Stimulated activated CD8-positive, alpha-beta memory T cell treated with anti-CD3 and anti-CD28 coated beads, Interleukin-4, amount 100 ng/mL, for 1 hour (primary cell): ENCODE measurements at places on chromosomes 5 and 9.
A peak's percentile ranks its signal among the peaks of the same experiment; 100 is the strongest.

DNA sequence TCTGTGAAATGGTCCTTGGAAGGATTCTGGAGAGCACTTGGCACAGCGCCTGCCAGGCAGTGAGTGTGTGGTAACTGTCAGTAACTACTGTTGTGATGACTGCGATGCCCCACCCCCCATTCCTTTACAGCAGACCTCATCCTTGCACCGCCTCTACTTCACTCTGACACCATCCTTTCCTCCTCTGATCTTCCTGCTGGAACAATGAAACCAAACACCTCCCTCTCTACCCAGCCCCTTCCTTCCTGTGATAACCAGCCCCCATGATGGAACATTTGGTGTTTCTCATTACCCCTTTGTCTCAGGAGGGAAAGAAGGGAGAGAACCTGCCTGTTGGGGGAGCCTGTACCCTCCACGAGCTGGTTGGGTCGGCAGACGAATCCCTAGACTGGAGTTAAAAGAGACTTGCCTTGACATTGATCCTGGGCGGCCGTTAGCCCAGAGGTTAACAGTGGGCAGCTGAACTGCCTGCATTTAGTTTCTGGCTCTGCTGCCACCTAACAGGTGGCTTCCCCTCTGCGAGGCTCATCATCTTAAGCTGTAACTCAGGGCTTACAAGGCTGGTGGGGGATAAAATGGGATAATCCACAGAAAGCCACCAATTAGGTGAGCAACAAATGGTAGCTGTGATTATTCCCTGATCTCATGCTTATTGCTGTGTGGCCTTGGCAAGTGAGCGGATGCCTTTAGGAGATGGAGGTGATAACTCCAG, 34.2 kb upstream of the GRPEL2 start:
- DNase-seq, result no peak

GRCh38 chr9:34578241-34579103, 11.1 kb downstream of the CNTFR start:
- DNase-seq, result no peak

GRCh38 chr5:168390491-168390890, 95.8 kb upstream of the RARS1 start:
- no peak for DNase-seq

DNA sequence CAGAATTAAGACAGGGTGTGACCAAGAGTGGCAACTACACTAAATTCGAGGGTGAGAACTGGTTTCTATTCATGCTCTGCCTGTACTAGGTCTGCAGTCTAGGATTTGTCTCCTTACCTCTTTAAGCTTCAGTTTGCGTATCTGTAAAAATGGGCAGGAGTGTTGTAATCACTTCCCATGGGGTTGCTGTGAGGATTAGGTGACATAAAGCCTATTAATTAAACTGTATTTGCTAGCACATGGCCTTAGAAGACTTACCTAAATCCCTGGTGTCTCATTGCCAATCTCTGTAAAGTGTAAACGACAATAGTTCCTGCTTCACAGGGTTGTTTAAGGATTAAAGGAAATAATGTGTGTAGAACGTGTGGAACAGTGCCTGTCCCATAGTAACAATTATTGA, 193.6 kb downstream of the DRD1 start:
- no peak for DNase-seq

DNA sequence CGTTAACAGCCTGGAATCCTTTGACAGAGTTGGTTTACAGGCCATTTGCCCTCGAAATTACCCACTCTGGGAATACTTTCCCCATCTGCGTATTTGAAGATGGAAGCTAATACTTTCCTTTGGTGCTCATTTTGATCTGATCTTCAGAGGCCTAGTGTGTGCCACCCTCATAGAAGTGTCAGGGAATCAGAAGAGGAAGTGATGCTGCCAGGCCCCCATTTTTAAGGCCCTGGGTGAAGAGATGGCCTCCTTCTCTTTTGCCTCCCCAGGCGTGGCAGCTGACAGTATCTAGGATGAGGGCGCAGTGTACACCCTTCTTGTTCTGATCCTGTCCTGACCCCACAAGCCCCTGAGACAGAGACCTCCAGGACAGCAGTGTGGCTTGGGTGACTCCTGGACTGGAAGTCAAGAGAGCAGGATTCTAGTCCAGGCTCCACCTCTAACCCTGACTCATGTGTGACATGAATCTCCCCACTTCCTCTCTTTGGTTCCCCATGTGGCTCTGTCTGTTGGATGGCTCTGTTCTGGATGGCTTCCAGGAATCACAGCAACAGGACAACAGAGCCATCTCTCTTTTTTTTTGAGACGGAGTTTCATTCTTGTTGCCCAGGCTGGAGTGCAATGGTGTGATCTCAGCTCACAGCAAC, 27.8 kb downstream of the CSF1R start:
- no peak for DNase-seq

GRCh38 chr9:76737154-76737902, 26.9 kb upstream of the PCA3 start:
- no peak for DNase-seq

GRCh38 chr5:175460126-175460525, 16.1 kb upstream of the DRD1 start:
- no peak for DNase-seq

- no peak for DNase-seq
These were observed 61.5 kb downstream of the NR3C1 start for GRCh38 chr5:143341807-143342570.

- no peak for DNase-seq
These were observed 6.3 kb downstream of the TESK1 start for GRCh38 chr9:35611230-35611797.

DNA sequence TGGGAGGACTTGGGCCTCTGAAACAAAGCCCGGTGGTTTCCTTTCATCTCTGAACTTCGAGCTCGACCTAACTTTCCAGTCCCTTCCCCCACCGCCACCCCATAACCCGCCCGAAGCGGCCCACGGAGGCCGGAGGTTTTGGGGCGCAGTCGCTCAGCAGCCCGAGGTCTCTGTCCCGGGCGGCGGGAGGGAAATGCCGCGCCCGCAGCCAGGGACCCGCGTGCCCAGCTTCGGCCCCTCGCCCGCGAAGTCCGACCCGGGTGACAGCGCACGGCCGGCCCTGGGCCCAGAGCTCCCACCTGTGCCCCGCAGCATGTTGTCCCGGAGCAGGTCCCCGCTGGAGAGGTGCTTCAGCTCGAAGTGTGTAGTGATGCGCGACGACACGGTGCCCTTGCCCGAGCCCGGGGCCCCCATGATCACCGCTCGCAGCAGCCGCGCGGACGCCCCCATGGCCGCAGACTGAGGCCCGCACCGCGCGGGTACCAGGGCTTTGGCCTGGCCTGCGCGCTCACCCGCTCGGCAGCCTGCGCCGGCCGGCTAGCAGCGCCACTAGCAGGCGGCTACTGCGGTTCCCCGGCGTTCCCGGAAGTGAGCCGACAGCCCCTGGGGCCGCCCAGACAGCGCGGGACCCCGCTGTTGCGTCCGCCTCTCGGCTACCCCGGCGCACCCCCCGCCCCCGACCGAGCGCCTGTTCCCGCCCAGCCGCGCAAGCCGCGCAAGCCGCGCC, at the start of gene AK3:
TSS of gene AK3 (minus strand) at position 565 of the 727 bp plus-strand sequence. CDS start at position 450, 115 bp downstream.
- DNase-seq, result peak; percentile 78

DNA sequence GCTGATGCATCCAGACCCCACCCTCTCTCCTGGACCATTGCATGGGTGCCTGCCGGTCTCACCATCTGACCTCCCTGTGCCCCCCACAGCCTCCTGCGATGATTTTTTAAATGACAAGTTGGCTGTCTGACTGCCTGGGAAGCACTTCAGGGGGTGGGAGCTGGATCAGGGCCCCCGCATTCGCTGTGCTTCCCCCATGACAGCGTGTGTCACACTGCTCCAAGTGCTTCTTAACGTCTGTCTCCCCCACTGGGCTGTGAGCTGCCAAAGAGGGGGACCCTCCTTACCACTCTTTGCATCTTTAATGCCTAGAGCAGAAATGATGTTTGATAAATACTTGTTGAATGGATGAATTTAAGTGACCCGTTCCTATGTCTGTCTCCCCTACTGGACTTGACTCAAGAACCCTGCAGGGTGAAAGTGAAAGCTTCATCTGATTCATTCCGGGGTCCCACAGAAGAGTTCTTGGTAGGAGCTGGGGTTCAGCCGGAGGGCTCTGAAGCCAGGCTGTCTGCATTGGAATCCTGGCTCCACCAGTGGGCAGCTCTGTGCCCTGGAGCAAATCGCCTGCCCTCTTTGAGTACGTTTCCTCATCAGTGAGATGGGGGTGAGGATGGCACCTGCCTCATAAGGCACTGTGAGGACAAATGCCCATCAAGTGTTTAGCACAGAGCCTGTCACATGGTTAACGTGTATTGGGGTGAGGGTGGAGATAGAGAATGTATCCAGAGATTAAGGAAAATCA, 7.6 kb upstream of the EGR1 start:
- no peak for DNase-seq

- DNase-seq, result peak; percentile 53
These were observed 3.7 kb upstream of the STXBP1 start for GRCh38 chr9:127608104-127608966.

DNA sequence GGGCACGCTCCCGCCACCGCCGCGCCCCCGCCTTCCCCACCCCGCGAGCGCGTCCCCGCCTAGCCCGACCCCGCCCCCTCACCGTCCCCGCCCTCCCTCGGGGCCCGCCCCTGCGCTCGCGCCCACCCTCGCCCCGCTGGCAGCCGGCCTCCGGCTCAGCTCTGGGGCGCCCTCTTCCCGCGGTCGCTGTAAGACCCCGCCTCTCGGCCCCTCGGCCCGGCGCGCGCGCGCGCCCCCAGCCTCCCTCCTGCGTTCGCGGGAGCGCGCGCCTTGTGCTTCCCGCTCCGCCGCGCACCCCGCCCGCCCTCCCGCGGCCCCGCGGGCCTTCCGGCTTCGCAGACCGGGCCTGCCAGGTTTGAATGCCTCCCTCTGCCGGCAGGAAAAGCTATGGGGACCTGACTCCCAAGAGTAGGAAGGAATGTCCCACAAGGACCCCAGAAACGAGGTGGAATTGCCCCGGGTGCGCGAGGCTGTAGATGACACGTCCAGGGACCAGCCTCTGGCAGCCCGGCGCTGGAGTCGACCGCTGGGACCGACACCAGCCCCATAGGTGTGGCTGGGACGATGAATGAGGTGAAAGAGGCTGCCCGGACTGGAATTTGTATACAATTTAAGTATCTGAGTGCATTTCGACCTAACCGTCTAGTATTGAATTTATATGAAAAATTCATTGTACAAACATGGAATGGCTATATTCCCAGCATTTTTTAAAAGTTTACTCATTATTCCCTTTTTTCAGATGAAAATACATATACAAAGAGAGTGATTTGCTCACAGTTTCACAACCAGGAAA, 416 bp upstream of the PTBP3 start:
- peak; percentile 91 for DNase-seq

DNA sequence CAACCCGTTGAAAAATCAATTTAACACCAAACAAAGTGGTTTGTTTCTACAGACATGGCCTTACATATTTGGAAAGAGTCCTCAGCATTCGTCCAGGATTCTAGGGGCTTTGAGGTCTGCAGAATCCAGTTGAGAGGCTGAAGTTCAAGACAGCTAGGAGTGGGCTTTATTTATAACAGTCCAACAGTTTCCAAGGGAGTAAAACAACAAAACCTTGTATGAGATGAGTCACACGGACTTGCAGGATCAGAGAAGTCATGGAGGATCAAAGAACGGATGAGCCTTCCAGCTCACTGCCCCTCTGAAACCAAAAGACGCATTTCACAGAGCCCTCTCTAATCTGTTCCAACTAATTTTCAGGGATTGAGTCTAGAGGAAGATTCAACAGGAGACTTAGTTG, 11.1 kb upstream of the ESM1 start:
- no peak for DNase-seq

DNA sequence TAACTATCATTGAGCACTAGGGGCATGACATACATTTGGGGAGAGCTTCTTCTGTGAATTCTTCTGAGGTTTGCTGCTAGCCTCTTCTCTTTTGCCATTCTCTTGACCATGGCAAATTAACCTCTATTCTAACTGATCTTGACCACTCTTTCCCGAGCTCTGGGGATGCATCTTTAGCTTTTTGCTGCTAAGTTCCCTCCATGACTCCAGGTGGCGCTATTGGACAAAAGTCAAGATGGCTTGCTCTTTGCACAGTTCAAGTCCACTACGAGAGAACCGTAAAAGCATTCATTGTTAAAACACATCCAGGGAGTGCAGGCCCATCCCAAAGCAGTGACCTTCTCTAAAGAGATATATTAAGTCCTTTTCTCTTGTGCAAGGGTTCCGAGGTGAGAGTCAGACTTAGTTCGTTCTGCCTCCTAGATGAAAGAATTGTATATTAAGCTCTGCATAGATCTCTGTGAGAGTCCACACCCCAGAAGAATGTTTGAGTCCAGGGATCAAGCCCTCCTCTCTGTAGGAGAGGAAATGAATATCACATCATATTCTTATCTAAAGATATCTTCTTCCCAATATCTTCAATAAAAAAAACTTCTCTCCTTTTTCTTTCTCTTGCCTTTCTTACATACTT, 1152.9 kb upstream of the CDH6 start:
- DNase-seq, result no peak

- DNase-seq, result no peak
These were observed 401.9 kb downstream of the ARRDC3 start for GRCh38 chr5:90981177-90981576.

GRCh38 chr9:109846776-109847175, 66.8 kb downstream of the PALM2AKAP2 start:
- no peak for DNase-seq

DNA sequence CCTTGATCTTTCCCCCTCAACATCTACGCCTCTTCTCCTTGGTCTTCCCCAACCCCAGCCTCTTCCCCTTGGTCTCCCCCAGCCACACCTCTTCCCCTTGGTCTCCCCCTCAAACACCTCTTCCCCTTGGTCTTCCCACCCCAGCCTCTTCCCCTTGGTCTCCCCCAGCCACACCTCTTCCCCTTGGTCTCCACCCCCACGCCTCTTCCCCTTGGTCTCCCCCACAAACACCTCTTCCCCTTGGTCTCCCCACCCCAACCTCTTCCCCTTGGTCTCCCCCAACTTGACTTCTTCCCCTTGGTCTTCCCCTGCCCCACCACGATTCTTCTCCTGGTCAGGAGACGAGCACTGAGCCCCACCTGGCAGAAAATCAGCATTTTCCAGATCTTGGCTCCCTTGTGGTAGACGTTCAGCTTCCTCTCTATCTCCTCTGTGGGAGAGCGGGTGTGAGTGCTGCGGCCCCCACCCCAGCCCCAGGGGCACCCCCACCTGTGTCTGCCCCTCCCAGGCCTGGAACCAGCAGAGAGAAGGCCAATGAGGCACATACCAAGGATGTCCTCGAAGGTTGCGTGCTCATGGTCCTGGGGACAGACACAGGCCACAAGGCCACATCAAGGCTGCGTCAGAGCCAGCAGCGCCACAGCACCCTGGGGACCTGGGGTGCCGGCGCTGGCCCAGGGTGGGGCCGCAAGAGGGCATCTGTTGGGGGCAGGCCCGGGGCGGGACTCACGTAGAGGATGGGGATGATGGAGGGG, 7.0 kb downstream of the NSMF start:
- no peak for DNase-seq
